ENCODE measurements at places on chromosomes 12 and 14.

GRCh38 chr14:61586544-61587055 lies 108.7 kb upstream of the HIF1A start:
- ATAC-seq = no peak

DNA sequence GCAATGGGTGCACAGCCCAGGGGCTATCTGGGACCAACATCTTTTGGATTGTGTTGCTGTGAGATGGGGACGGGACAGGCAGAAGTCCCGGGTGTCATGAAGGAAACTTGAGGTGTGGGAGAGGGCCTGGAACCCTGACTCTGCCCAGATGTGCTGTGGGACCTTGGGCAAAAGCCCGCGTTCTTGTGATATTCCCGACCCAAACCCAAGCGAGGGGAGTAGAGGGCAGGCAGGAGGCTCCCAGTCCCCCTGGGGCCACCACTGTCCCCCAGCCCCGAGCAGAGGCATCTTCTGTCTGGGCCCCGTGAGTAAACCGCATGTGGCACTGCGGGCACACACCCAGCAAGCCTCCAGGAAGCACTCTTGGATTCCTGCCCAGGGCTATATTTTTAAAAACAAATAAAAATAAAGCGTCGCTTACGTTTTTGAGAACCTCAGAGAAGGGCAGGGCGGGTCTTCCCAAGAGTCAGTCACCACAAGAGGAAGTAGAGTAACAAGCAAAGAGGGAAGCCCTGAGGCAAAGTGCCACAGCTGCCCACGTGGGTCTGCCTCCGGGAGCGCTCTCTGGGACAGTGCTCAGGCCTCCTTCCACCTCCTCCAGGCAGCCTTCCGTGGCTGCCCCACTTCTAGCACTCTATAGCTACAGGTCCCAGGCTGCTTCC lies 39.5 kb downstream of the BEGAIN start:
- ATAC-seq = peak; percentile 19

DNA sequence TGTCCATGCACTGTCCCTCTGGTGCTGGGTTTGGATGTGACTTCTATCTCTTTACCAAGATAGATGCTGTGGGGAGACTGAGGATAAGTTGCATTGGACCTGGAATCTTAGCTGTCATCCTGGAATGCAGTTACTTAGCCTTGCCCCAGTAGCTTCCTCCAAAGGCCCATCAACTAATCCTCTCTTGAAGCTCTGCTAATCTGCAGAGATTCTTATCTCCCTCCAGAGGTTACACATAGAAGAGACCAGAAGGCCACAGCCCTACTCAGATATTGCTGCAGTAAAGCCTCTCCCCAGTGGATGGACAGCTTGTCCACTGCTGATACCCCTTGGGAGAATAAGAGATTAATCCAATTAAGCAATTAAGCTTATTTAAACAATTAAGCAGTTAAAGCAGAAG lies 867.2 kb downstream of the BCL11B start:
- ATAC-seq = no peak

DNA sequence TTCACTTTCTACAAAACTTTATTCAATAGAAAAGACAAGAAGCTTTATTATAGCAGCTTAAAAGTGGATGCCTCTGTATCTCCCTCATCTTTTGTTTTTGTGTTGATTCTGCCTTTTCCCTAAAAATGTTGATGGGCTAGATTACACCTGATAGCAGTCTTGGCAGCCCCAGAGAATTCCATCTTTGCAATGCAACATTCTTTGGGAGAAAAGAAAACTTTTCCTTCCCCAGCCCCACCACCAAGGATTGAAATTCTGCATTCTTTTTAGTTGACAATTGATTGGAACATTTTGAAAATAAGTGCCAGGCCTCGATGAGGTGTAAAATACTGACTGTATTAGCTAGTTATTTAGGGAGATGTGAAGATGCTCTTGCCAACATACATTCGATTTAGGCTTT lies 306.8 kb upstream of the G2E3 start:
- no peak for ATAC-seq

GRCh38 chr14:101557811-101558738 lies 3.2 kb upstream of the DIO3 start:
- no peak for ATAC-seq

DNA sequence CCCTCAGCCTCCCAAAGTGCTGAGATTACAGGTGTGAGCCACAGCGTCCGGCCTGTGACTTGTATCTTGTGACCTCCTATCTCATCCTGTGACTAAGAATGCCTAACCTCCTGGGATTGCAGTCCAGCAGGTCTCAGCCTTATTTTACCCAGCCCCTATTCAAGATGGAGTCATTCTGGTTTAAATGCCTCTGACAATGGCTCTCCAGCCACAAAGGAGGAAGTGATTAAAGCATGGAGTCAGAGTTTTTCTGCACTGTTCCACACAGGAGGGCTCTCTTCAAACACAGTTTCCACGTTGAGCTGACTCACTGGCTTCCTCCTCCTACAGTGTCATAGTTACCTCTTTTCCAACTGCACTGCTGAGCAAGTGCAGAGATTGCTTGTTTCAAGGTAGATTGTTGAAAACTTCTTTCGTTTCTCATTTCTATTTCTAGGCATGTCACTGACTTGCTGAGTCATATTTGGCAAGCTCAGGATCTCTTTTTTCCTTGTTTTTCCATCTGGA lies 383.8 kb downstream of the PCNX1 start:
- ATAC-seq = peak; percentile 99

DNA sequence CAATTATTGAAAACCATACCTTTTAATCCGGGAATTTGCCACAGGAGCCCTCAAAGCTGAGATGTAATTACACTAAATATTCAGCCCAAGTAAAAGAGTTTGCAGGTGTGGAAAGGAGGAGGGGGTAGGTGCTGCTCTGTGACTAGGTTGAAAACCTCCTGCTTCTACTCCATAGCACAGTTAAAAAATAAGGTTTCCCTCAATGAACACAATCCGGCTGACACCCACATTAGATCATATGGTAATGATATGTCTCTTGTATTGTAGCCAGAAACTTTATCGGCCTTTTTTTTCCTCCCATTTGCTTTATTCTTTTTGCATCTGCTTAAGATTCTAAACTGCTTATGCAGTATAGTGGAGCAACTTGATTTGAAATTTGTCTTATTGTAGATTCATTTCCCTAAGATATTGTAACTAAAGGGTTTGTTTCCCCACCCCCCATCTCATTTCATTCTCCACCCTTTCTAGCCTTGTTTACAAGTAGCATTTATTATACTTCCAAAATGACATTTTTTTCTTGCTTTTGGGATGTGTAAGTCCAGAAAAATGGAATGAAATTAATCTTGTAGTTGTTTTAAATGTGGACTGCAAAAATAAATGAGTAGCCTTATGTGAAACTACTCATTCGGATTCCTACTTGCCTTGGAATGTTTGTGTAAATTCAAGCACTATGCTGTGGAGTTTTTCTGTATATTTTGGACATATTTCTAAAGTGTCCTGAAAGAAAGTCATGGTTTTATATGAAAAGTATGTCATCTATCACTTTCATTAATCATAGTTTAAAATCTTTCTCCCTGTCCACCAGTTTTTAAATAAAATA lies at the start of gene DCN:
DCN (minus strand) TSS at position 182 of the 820 bp plus-strand sequence. CDS start 4,265 bp downstream, outside the sequence.
- no peak for ATAC-seq

- no peak for ATAC-seq
These were observed 122.1 kb downstream of the MED13L start for GRCh38 chr12:116155383-116155782.

DNA sequence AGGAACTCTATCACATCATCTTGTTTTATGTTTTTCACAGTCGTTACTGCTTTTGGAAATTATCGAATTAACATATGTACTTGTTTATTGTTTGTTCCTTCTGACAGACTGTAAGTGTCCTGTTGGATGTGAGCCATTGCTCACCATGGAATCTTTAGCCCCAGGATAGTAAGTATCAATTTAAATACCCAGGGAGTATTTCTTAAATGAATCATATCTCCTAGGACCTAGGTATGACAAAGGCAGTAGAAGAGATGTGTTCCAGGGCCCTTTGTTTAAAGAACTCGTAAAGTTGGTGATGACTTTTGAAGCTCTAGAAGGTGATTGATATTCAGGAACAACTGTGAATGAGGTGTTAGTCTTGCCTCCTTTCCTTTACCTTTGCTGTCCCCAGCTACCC lies 30.3 kb upstream of the STRAP start:
- no peak for ATAC-seq

GRCh38 chr12:84919271-84919670 lies 6.7 kb upstream of the SLC6A15 start:
- no peak for ATAC-seq

DNA sequence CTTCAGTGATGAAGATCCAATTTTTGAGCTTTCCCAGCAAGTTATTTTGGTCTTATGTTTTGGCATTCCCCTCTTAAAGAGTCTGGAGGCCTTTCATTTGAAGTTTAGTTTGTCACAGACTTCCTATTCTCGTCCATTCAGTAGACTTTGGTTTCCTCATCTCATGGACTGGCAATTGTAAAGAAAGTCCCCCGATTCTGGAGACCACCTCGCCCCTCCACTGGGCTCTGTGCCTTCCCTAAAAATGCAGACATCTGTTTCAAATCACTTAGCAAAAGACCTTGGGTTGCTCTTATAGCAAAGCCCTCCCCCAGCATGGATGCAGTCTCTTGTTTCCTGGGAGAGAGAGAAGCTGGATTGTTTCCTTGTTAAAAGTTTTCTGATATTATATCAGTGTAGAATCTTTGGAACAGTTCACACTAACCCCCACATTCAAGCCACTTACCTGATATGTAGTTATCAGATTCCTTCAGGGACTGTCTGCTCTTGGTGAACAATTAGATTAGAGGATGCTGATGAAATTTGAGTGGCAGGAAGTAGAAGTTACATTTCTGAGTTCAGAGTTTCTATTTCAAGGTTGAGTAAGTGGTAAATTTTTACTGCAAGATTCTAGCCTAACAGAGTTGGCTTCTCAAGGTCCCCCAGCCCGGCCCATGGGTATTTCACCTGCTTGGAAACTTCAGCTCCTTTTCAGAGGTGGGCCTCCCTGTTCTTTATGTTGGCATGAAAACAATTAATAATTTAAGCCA lies 56.3 kb downstream of the PLXNC1 start:
- peak; percentile 8 for ATAC-seq

GRCh38 chr14:53962953-53963319 lies 6.3 kb upstream of the BMP4 start:
- ATAC-seq = no peak

- ATAC-seq = no peak
These were observed 182.8 kb downstream of the ASCL1 start for GRCh38 chr12:103140286-103140685.

GRCh38 chr12:127648321-127648720 lies 618.6 kb upstream of the TMEM132C start:
- ATAC-seq = no peak
